HuH-7.5 (cell line): ENCODE measurements at places on chromosomes 1 and 21.

DNA sequence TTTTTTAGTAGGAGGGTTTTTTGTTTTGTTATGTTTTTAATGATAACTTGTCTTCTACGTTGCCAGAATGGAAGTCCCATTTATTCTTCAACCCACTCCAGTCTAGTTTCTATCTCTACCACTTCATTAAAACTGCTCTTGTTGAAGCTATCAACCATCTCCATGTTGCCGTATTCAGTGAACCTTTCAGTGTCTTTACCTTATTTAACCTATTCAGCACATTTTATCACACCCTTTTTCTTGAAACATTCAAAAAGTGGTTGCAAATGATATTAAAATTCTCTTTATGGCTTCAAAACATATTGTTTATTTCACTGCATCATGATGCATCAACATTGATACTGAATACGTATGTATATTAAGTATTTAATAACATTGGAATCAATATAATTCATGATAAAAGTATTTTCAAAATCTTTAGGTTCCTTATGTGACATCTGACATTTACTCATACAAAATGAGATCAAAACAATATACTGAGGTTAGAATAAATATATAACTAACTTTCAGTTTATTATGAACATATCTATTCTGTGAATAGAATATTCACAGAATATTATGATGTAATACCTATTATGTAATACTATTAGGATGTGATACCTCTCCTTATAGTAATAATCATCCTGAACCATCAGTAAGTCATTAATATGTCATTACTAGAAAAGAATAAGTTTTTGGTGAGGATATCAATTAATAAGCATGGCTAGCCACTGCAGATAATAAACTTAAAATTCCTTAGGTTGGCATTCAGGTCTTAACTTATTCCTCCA is 52.0 kb upstream of the ADAR start:
- no peak for DNase-seq

- no peak for DNase-seq
These were observed 9.7 kb downstream of the HSD3B1 start for GRCh38 chr1:119516680-119517079.

DNA sequence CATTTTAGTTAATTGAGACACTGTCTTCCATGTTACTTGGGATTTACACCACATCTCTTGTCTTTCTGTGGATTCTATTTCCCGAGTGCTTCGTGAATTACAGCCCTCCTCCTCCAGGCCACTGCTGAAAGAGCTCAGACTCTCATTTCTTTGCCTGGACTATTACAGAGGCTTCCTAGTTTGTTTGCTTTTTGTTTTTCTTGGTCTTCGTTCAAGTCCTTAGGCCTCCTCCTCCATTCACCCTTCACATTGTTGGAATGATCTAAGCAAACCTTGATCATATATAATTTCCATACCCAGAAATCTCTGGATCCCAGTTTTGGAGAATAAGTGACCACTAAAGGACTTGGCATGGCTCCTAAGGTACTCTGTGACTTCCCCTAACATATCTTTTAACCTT is 94.1 kb downstream of the CNIH3 start:
- DNase-seq = no peak

- DNase-seq = no peak
These were observed 2.6 kb downstream of the TXLNA start for GRCh38 chr1:32182060-32182459.

- DNase-seq = no peak
These were observed 82.0 kb upstream of the ATP1A1 start for GRCh38 chr1:116291024-116291423.
